ENCODE measurements at places on chromosomes 5 and 9.

DNA sequence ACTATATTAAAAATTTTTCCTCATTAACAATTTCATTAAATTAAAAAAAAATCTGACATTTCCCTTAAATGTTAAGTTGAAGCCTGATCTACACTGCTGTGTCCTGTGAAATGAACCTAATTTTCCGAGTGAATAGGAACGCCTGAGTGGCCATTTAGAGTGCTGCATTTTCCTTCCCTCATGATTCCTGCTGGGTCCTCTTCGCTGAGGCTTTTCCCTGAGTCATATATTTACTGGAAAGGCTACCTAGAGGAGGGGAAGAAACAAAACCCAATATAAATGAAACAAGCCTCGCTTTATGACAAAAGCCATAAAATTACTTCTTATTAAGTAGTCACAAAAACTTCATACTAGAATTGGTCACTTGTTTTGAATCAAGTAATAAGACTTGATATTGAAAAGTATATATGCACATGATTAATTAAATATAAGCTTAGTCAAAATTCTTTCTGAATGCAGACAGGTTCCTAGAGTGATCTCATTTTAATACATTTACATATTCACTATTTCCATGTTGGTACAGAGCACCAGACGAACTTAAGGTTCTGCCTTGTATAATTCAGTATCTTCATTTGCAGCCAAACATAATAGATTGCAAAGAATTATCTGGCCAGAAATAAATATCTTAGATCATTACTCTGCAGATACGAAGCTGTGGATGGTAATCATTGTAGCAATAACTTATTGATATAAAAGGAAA is 6.3 kb upstream of the ISCA1 start:
- H3K27ac ChIP-seq, result no peak overlapping the region
- H3K4me3 ChIP-seq, result no peak overlapping the region
- peaks cover under 1% of the 10 kb centered on the region for H3K27me3 ChIP-seq

GRCh38 chr5:132883261-132883834 is 9.9 kb downstream of the LEAP2 start:
- no peaks in the 10 kb centered on the region for H3K27me3 ChIP-seq
- H3K27ac ChIP-seq, result no peak overlapping the region
- no peak overlapping the region for H3K4me3 ChIP-seq
- H3K4me1 ChIP-seq, result no peaks in the 10 kb centered on the region
- DNase-seq, result peak; percentile 70
- H3K36me3 ChIP-seq, result peaks cover 43% of the 10 kb centered on the region

DNA sequence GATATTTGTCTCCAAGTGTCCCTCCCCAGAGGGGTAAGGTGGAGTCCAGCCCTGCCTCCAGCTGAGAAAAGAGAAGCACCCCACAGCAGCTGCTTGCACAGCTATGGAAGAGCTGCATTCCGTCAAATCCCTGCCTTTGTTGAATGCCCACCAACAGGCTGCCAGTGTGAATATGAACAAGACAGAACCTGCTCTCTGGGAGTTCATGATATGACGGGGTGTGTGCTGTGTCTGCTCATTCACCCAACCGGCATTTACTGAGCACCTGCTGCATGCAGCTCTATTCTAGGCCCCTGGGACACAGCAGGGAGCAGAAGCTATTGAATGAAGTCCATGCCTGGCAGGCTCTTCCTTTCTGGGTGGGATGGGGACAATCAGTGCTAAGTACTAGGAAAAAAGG is 238.8 kb downstream of the GADD45G start:
- no peak for DNase-seq
- no peaks in the 10 kb centered on the region for H3K27me3 ChIP-seq
- H3K4me3 ChIP-seq, result no peak overlapping the region
- no peaks in the 10 kb centered on the region for H3K36me3 ChIP-seq
- peaks cover 6% of the 10 kb centered on the region for H3K4me1 ChIP-seq

- no peaks in the 10 kb centered on the region for H3K27me3 ChIP-seq
- DNase-seq, result no peak
- H3K4me3 ChIP-seq, result no peak overlapping the region
- no peaks in the 10 kb centered on the region for H3K4me1 ChIP-seq
- no peaks in the 10 kb centered on the region for H3K36me3 ChIP-seq
These were observed 16.7 kb downstream of the GMCL2 start for GRCh38 chr5:178170455-178170854.

GRCh38 chr5:158619083-158619788 is 480.5 kb downstream of the EBF1 start:
- H3K36me3 ChIP-seq, result no peaks in the 10 kb centered on the region
- no peak overlapping the region for H3K4me3 ChIP-seq
- DNase-seq, result no peak
- peaks cover 15% of the 10 kb centered on the region for H3K4me1 ChIP-seq
- no peaks in the 10 kb centered on the region for H3K27me3 ChIP-seq
- H3K27ac ChIP-seq, result no peak overlapping the region

DNA sequence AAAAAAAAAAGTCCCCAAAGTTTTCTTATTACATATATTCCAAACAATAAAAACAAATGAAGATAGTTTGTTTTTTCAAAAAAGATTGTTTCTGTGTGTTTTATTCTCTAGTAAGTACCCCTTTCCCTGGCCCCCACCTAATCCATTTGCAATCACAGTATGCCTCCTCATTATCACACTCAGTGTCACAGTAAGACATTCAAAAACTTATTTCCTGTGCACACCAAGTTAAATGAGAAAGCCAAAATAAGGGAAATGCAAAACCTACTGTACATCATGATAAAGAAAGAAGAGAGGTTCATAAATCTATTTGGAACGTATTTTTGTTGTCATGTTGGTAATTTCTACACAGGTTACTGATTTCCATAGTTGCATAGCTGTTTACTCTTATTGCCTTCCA is 62.3 kb downstream of the ST8SIA4 start:
- no peaks in the 10 kb centered on the region for H3K27me3 ChIP-seq
- no peak for DNase-seq
- H3K27ac ChIP-seq, result no peak overlapping the region

- no peak overlapping the region for H3K27ac ChIP-seq
- H3K4me1 ChIP-seq, result peaks cover 9% of the 10 kb centered on the region
- H3K36me3 ChIP-seq, result no peaks in the 10 kb centered on the region
These were observed 15.9 kb downstream of the ABHD17B start for GRCh38 chr9:71895117-71895516.

DNA sequence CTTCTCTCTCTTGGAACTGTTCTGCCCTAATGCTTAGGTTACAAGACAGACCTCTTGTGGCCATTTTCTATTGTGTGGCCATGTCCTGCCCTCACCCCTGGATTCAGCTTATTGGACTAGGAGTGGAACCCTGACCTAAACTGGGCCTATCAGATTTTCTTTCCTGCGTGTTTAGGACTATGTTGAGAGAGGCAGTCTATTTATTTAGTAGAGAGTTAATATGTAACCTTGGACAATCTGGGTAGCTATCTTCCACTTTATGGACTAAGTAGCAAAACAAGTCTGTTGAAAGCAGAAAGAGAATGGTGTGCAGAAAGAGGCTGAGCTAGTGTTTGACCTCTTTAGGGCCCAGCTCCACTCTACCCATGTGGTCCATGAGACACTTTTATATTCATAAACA is 82.6 kb upstream of the SMIM32 start:
- H3K36me3 ChIP-seq, result no peaks in the 10 kb centered on the region
- no peak for DNase-seq
- no peak overlapping the region for H3K27ac ChIP-seq

DNA sequence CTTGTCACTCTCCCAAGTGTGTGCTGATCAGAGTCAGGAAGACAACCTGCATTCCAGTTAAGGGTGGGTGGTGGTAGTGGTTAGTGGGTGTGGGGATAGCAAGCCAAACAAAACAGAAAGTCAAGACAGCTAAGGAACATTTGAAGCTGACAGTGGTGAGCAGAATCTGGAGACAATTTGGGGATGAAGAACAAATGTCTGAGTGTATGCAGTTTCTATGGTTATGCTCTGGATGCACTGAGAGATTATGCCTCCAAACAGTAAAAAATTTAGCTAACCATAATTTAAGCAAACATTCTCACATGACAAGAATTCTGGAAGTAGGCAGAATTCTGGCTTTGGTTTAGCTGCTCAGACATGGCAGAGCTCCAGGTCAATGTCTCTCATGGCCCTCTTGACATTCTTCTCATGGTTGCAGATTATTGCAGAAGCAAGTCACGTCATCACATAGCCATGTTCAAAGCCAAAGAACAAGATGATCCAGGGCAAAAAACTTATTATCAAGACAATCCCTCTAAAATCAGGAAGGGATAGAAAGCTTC is 148.7 kb downstream of the LURAP1L start:
- H3K27me3 ChIP-seq, result no peaks in the 10 kb centered on the region
- no peaks in the 10 kb centered on the region for H3K36me3 ChIP-seq
- H3K4me1 ChIP-seq, result peaks cover 4% of the 10 kb centered on the region
- no peak overlapping the region for H3K4me3 ChIP-seq

- H3K27ac ChIP-seq, result no peak overlapping the region
- no peaks in the 10 kb centered on the region for H3K4me1 ChIP-seq
- no peak overlapping the region for H3K4me3 ChIP-seq
- DNase-seq, result no peak
- H3K36me3 ChIP-seq, result no peaks in the 10 kb centered on the region
- peaks cover 16% of the 10 kb centered on the region for H3K27me3 ChIP-seq
These were observed 5.0 kb downstream of the RELL2 start for GRCh38 chr5:141641634-141642267.

GRCh38 chr5:68426586-68426985 is 211.0 kb downstream of the PIK3R1 start:
- no peak overlapping the region for H3K4me3 ChIP-seq
- DNase-seq, result no peak
- no peaks in the 10 kb centered on the region for H3K27me3 ChIP-seq

DNA sequence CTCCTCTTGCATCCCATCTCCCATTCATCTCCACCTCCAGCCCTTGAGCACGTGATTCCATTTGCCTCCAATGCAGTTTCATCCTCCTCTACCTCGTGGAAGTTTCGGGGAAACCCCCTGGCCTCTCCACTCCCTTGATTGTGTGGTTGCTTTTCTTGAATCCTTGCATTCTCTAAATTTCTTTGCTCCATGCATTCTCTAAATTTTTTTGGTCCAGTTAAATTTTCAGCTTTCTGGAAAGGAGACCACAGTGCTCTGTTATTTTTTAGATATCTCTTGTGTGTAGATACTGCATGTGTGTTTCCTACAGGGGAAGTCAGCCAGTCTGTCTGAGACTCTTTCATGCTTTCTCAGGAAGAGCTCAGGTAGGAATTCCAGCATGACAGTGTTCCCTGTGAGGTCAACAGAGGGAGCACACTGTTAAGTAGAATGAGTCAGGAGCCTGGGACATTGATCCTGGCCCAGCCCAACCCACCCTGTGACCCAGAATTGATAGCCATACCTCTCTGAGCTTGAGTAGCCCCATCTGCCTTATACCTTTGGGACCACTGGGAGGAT is 52.8 kb downstream of the AMBP start:
- H3K27me3 ChIP-seq, result no peaks in the 10 kb centered on the region
- no peaks in the 10 kb centered on the region for H3K4me1 ChIP-seq
- H3K4me3 ChIP-seq, result no peak overlapping the region
- H3K27ac ChIP-seq, result no peak overlapping the region
- peaks cover 14% of the 10 kb centered on the region for H3K36me3 ChIP-seq

DNA sequence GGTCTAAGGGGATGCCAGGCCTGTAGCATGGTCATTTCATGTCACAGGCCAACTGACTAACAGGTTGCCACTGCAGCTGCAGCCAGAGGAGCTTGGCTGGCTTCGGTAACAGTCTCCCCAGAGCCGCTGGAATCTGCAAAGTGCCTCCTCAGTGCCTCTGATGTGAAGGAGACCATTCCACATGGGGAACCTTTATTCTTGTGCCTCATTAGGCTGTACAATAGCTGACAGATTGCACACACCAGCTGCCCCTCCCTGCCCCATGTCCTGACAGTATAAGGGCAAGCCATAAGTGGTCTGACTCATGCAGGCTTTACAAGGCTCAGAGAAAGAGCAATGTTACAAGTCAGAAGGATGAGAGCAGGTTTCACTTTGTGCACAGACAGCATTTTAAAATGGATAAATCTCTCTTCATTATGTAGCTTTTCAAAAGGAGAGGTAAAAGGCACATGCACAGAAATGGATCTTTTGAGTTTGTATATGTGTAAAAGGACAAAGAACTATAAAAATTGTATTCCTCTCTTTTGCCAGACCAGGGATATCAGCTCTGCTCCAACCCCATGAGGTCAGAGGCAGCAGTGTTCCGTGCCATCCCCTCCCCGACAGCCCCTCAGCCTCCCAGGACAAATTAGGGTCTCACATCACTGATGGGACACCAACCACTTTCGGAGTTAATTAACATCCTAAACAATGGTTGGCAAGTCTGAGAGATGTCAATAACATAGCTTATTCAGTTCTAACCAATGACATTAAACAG is 467.8 kb downstream of the TMEM232 start:
- no peak overlapping the region for H3K4me3 ChIP-seq
- H3K36me3 ChIP-seq, result no peaks in the 10 kb centered on the region
- H3K27ac ChIP-seq, result peak overlapping the region; percentile 95
- peak; percentile 64 for DNase-seq

DNA sequence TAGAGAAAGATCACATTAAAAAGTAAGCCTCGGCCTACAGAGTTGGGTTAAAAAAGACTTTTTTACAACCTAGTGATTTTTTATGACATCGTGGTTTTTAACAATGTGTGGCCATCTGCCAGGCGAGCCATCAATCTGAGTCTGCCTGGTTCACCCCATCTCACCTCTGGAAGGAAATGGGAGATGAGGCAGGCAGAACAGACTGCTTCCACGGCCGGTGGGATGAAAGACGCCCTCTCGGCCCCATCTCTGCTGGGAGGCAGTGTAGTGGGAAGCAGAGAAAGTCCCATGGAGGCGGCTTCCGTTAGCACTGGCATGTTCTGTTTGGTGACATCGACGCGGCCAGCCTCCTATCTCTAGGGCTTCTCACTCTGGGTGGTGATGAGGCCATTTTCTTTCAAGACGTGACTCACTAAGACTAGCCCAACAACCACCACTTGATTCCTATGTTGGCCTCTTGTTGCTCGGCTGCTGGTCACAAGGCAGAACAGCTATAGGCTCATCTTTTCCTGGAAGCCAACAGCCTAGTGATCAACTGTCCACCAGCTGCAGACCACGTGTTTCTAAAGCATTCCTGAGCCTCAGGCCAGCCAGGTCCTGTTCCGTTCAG is 132.4 kb upstream of the OTULINL start:
- peaks cover 31% of the 10 kb centered on the region for H3K4me1 ChIP-seq
- DNase-seq, result no peak
- H3K36me3 ChIP-seq, result no peaks in the 10 kb centered on the region
- H3K27me3 ChIP-seq, result no peaks in the 10 kb centered on the region
- no peak overlapping the region for H3K27ac ChIP-seq

GRCh38 chr5:74938250-74938933 is 72.2 kb upstream of the FAM169A start:
- H3K36me3 ChIP-seq, result no peaks in the 10 kb centered on the region
- H3K4me1 ChIP-seq, result peaks cover 23% of the 10 kb centered on the region
- H3K27ac ChIP-seq, result no peak overlapping the region
- no peak overlapping the region for H3K4me3 ChIP-seq

GRCh38 chr5:58122848-58123392 is 337.0 kb downstream of the PLK2 start:
- no peaks in the 10 kb centered on the region for H3K27me3 ChIP-seq
- no peak overlapping the region for H3K27ac ChIP-seq
- no peak for DNase-seq
- H3K4me1 ChIP-seq, result no peaks in the 10 kb centered on the region
- H3K4me3 ChIP-seq, result no peak overlapping the region
- H3K36me3 ChIP-seq, result no peaks in the 10 kb centered on the region
